Left ventricle myocardium inferior (tissue), 1 donor: ENCODE measurements at places on chromosomes 3 and 15.

GRCh38 chr3:71231680-71232079, 351.8 kb downstream of the FOXP1 start:
- no peak for DNase-seq

GRCh38 chr3:141649871-141650270, 88.2 kb upstream of the RNF7 start:
- no peak for DNase-seq

- peak; percentile 43 for DNase-seq
These were observed 5.5 kb downstream of the SMAD6 start for GRCh38 chr15:66707310-66708082.

DNA sequence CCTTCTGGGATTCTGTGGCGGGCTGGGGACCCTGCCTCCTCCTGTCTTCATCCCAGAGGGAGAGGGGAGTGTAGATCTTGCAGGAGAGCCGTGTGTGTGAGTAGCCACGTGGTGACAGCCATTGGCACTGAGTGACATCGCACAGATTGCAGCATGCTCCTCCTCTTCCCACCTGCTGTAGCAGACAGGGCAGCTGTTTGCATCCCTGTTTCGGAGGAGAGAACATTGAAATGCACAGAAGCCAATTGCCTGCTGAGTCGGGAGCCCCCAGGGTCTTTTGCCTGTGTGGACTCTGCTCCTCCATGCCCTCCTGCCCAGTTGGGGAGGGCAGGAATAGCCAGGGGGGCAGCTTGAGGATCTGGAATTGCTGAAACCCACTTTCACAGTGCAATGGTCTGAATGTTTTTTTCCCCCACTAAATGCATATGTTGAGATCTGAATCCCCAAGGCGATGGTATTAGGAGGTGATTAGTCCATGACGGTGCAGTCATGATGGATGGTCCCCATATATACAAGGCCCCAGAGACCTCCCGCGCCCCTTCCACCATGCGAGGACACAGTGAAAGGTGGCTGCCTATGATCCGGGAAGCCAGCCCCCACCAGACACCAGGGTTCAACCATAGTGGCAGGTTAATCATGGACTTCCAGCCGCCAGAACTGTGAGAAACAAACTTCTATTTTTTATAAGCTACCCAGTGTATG, 66.8 kb downstream of the CHRNA7 start:
- DNase-seq = no peak

GRCh38 chr3:148991219-148992026, at the start of gene GYG1:
Gene GYG1 (plus strand): TSS chr3:148991540. CDS start chr3:148991641, 101 bp downstream.
- peak; percentile 85 for DNase-seq

- DNase-seq = no peak
These were observed 46.4 kb downstream of the GATM start for GRCh38 chr15:45331972-45332371.

- no peak for DNase-seq
These were observed 203.0 kb downstream of the ARRDC4 start for GRCh38 chr15:98163319-98164045.

GRCh38 chr15:66503780-66504562, 684 bp downstream of the RPL4 start:
- no peak for DNase-seq

- no peak for DNase-seq
These were observed 1.0 kb upstream of the RBPMS2 start for GRCh38 chr15:64776402-64776786.

DNA sequence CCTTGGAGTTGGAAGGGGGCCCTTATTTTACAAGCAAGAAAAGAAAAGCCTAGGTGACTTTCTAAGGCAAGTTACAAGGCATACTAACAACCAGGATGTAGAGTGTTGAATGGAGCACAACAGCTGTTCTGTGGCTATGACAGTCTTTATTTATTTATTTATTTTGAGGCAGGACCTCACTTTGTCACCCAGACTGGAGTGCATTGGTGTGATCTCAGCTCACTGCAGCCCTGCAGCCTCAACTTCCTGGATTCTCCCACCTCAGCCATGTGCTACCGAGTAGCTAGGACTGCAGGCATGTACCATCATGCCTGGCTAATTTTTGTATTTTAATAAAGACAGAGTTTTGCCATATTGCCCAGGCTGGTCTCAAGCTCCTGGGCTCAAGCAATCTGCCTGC, 973.4 kb downstream of the ROBO1 start:
- DNase-seq = no peak

DNA sequence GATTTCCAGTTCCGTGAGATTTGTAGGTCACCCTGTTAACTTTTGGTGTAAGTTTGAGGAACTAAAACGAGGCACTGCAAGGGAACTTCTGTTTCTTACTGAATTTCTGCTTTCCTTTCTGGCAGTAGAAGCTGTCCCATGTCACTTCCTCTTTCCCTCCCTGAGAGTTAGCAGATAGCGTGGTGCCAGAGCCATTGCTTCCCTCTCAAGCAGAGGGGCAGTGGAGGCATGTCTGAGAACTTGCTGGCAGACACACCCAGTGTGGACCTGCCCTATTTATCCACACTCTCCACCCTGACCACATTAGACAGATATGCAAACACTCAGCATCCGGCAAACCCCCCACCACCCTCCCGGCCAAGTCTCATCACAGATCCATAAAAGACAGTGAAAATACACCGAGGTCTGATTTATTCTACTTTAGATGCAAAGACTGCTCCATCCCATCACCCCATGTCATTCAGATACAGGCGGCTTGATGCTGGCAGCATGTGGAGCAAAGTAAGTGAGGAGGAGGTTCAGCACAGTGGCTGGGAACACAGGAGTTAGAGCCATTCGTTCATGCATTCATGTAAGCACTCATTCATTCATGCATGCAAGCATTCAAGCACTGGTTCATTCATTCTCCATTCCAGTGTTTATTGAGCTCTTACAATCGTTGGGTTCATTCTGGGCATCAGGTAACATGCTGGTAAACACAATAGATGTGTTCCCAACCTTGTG, 324.7 kb downstream of the SHQ1 start:
- DNase-seq = peak; percentile 21

DNA sequence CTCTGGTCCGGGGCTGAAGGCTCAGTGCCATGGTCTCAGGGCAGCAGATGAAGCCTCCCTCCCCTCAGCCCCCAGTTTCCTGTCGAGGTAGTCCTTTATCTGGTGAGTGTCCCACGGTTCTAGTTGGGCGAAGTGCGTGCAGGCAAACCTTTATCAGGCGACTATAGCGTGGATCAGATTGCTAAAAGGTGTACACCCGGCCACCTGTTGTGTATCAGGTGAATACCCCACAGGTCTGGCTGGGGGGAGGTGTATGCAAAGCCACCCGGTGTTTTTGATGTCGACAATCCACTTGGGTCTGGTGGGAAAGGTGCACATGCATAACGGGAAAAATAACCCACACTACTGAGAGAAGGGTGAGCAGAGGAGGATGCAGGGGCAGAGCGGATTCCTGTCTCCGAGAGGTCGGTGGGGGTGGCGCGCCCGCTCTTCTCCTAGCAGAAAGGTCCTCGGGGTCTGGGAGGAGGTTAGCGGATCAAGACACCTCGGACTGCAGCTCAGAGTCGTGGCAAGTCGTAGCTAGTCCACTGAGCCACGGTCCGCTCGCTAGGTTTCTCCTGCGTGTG, 507 bp downstream of the SLC12A6 start:
- DNase-seq = no peak

DNA sequence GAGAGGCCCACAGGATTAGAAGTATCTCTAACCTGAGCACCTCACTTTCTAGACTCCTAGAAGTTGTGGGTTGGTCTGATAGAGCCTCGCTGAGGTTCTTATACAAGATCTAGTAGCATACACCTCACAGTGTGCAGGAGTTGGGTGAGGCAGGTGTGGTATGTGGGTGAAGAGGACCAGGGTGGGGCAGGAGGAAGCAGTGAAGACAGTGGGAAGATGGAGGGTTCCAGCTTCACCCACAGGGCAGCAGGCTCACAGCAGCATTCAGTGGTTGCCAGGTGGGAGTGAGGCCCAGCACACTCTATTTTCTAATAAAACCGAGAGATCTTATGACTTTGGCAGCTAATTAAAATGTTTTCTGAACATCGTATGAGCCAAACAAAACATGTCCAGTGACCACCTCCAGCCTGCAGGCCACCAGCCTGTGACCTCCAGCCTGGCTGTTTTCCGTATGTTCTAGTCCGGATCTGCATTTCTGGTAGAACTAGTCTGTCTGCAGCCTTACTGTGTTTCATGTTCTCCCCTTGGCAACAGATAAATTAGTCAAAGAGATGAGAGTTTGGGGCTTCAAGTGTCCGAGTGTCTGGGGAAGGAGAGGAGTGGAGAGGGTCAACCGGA, 170.4 kb upstream of the CTDSPL start:
- no peak for DNase-seq

GRCh38 chr3:84738086-84738485, 220.7 kb upstream of the CADM2 start:
- no peak for DNase-seq

- DNase-seq = no peak
These were observed 70.1 kb upstream of the VEPH1 start for GRCh38 chr3:157573281-157573680.

DNA sequence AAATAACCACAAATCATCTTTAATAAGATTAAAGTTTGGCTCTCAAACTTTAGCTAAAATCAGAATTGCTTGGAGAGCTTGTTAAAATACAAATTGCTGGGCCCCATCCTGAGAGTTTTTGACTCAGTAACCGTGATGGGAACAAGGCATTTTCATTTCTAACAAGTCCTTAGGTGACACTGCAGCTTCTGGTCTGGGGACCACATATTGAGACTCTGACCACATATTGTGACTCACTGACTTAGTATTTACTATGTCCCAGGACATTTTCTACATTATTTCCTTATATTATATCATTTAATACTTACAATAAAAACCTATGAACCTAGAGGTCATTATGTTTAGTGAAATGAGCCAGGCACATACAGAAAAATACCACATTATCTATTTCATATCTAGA, 164.5 kb downstream of the ZMAT3 start:
- no peak for DNase-seq

DNA sequence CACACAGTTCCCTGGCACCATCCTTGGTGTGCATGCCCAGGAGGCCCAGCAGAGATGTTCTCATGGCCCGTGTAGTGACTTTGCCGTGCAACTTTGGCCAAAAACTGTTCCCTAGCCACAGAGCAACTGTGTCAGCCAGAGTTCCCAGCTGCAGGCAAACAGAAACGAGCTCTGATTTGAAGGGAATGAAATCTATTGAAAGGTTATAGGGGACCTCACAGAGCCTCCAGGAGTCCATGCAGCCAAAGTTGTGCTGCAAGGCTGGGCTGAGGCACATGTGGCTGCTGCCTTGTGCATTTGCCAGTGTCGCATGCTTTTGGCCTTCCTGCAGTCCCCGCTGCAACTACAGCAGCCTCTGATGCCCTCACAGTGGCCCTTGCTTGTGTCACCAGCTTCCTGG, 70.5 kb downstream of the PLXNA1 start:
- peak; percentile 46 for DNase-seq

- DNase-seq = no peak
These were observed 107.1 kb downstream of the ZMAT3 start for GRCh38 chr3:178964551-178964950.

DNA sequence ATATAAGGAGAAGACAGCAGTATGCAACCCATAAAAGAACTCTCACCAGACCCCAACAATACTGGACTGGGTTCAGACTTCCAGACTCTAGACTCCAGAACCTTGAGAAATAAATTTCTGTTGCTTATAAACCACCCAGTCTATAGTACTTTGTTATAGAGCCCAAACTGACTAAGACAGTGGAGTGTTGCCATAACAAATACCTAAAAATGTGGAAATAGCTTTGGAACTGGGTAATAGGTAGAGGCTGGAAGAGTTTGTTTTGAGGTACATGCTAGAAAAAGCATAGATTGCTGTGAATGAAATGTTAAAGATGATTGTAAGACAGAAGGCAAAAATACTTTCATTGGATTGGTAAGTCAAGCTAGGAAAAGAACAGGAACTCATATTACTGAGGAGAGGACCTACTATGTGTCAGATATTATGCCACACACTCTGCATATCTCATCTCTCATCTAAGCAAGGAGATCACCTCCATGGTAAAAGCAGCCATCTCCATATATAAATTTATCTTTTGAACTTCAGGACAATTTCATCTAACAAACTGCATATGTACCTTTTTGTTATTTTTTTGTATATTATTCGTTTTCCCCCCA, 67.4 kb upstream of the FNDC3B start:
- DNase-seq = no peak

DNA sequence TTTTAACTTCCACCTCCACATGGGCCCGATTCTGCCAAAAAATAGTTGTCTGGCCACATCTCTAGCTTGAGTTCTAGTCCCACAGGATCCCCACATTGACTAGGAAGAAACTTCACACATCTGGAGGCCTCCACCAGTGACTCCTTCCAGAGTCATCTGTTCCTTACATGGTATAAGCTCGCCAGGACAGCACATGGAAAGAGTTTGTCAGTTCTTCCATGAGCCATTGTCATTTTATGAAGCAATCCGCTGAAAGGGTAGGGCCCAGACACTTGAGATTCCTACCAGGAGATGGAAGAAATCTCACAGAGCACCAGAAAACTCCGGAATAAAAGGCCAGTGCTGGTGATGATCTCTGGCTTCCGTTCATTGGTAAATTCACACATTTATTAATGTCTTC, 350.5 kb upstream of the ICE2 start:
- no peak for DNase-seq

GRCh38 chr15:35667908-35668307, 121.9 kb upstream of the DPH6 start:
- DNase-seq = no peak
